ENCODE measurements at places on chromosomes 4 and X. TPM values are rescaled to one million over a fixed set of nuclear protein-coding genes. Genes with fewer than 3 reads are reported as not detected.

Gene SLITRK4
- 0.60 TPM for polyA plus RNA-seq

Gene OPRPN
- not detected for polyA plus RNA-seq

Gene BTK
- 4.2 TPM for polyA plus RNA-seq

GRCh38 chr4:78145008-78145407, 87.9 kb downstream of the FRAS1 start:
- no peaks in the 10 kb centered on the region for H3K27me3 ChIP-seq
- DNase-seq = no peak
- H3K36me3 ChIP-seq = no peaks in the 10 kb centered on the region
- no peak overlapping the region for H3K4me3 ChIP-seq
- no peaks in the 10 kb centered on the region for H3K4me1 ChIP-seq
- no peak overlapping the region for H3K27ac ChIP-seq

DNA sequence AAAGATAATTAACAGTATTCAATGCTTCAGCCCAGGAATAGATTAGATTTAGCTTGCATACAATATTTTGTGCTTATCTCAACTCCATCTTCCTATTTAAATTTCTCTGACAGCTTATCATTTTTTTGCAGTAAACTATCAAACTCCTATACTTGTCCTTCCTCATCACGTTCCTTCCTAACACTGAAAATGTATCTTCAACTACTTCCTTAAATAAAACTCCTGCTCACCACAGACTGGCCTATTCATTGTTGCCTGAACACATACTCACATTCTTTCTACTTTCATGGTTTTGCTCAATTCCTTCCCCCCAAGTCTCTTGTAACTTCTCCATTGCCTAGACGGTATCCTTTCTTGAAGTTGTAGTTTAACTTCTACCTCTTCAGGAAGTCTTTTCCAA, 28.5 kb upstream of the PTPN13 start:
- no peak overlapping the region for H3K4me3 ChIP-seq
- no peaks in the 10 kb centered on the region for H3K36me3 ChIP-seq
- no peaks in the 10 kb centered on the region for H3K27me3 ChIP-seq
- no peak overlapping the region for H3K27ac ChIP-seq

Data from sigmoid colon (tissue), 7 donors.